ENCODE measurements at places on chromosomes 4 and X. TPM values are rescaled to one million over a fixed set of nuclear protein-coding genes. Genes with fewer than 3 reads are reported as not detected.

The RAB40AL gene
- total RNA-seq: not detected

The TXK gene
- 0.86 TPM for total RNA-seq

The ASB9 gene
- 0.29 TPM for total RNA-seq

The IL1RAPL2 gene
- 6.9 TPM for total RNA-seq

The PCDH19 gene
- under 0.01 TPM for total RNA-seq

The PABPC1L2A gene
- total RNA-seq: not detected

The DDIT4L gene
- 3.5 TPM for total RNA-seq
